ENCODE measurements at places on chromosomes 2 and 18. TPM values are rescaled to one million over a fixed set of nuclear protein-coding genes. Genes with fewer than 3 reads are reported as not detected.

- DNase-seq = no peak
Measured at GRCh38 chr2:51510303-51510702, 478.4 kb upstream of the NRXN1 start.

GRCh38 chr2:62406573-62407043 is 99.4 kb downstream of the TMEM17 start:
- no peak for DNase-seq

HRH4 gene
- not detected for total RNA-seq

- DNase-seq = no peak
Measured at GRCh38 chr18:22346953-22347605, 70.6 kb downstream of the CTAGE1 start.

GRCh38 chr2:117958186-117958585 is 55.7 kb downstream of the CCDC93 start:
- DNase-seq = no peak

- DNase-seq = peak; percentile 80
Measured at GRCh38 chr18:13136056-13136903, 82.3 kb upstream of the LDLRAD4 start.

GRCh38 chr2:110115291-110116032 is at the start of gene MALL:
Gene MALL (minus strand): TSS chr2:110115822. CDS start chr2:110115792, 30 bp downstream.
- no peak for DNase-seq

DNA sequence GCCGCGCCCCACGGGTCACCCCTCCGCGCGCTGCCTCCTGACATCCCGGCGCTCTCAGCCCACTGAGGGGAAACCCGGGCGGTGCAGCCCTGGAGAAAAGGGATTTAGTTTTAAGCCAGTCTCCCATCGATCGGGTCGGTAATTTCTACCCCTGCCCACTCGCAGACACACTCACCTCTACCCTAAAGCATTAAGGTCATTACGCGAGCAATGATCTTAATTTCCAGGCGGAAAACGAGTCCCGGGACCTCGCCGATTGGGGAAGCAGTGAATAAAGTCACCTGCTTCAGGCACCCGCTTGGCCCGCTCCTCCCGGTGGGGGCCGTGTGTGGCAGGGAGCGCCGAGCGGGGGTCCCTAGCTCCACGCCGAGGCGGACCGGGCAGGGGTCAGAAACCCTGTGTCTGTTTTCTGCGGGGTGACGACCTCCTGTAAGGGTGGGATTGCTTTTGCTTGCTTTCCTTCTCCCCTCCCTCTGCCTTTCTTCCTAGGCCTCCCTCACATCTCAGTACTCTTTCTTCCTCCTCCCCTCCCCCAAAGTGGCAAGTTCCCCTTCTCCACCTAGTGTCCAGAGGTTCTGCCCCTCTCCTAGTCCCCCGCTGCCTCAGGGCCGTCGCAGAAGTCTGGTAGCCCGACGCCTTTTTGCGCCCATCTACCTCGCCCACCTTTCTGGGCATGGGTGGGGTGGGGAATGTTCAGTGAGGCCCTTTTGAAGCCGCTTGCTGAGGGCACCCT is 142.6 kb downstream of the MEIS1 start:
- DNase-seq = no peak

GRCh38 chr2:20141056-20141762 is 83.7 kb downstream of the SDC1 start:
- DNase-seq = no peak

CDH20 gene
- 0.09 TPM for total RNA-seq

DNA sequence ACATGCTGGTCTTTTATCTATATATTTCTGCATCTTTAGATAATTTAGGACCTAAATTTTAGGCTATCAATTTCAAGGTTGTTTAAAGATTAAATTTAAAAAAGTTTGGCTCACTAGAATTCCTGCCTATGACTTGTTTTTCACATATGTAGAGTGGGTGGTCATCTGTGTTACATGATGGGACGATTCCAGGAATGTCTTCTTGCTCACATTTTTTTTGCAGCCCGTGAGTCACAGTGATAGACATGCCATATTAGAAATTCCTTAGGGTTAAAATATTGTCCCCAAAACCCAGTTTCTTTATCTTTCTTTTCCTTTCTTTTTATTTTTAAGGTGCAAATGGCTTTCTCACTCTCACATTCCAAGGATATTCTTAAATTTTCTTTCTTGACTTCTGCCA is 652.0 kb downstream of the PLCL1 start:
- DNase-seq = no peak

GRCh38 chr2:42128721-42129486 is 40.2 kb upstream of the EML4 start:
- peak; percentile 39 for DNase-seq

CRYGB gene
- total RNA-seq = not detected

MAL gene
- 3.3 TPM for total RNA-seq
